Ovary (tissue), 10 donors: ENCODE measurements at places on chromosomes 3 and 15. TPM values are rescaled to one million over a fixed set of nuclear protein-coding genes. Genes with fewer than 3 reads are reported as not detected.
A peak's percentile ranks its signal among the peaks of the same experiment; 100 is the strongest.

GRCh38 chr3:191901741-191902140, 440.8 kb downstream of the PYDC2 start:
- DNase-seq: no peak

- no peak for DNase-seq
Observed at GRCh38 chr3:149992416-149993058, 21.8 kb upstream of the PFN2 start.

ZNF774 gene
- 2.6 TPM for total RNA-seq

CPNE9 gene
- not detected for total RNA-seq

GPR15 gene
- total RNA-seq: 0.23 TPM

DNA sequence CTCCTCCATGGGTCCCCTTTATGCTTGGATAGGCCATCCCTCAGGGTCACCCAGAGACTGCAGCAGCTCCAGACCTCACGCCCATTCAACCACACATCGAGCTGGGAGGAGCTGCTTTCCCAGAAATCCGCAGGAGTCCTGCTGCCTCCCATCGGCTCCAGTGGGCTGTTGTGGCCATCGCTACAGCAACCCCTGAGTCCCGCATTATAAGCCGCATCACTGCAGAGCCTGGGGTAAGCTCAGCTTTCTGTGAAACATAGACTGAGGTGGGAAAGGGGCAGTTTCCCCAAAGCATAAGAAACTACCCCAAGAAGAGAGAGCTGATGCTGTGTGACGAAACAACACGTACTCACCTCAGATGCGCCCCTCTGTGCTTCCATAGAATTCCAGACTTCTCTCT, 35.7 kb downstream of the MRPL46 start:
- no peak for DNase-seq

GRCh38 chr3:73086071-73086494, 24.6 kb downstream of the EBLN2 start:
- peak; percentile 64 for DNase-seq

- DNase-seq: no peak
Observed at GRCh38 chr3:99645277-99646106, 7.1 kb downstream of the COL8A1 start.

DNA sequence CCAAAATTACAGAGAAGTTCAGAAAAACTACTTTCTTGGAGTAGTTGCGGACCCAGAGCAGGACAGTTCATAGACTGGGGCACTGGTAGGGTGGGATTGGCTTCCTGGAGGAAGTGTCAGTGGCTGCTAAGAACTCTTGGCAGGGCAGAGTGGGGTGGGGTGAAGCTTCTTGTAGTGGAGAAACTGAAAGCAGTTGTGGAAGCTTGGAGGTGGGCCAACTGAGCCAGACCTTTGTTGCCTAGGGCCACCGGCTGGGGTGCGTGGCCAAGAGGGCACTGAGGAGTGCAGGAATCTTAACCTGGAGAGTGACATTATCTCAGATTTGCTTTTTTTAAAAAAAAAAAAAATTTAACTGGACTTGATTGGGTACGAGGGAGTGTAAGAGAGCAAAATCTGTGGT, 3.1 kb downstream of the KAT2B start:
- DNase-seq: peak; percentile 78

GRCh38 chr15:43775411-43775965, 1.3 kb downstream of the ELL3 start:
- peak; percentile 50 for DNase-seq

DNA sequence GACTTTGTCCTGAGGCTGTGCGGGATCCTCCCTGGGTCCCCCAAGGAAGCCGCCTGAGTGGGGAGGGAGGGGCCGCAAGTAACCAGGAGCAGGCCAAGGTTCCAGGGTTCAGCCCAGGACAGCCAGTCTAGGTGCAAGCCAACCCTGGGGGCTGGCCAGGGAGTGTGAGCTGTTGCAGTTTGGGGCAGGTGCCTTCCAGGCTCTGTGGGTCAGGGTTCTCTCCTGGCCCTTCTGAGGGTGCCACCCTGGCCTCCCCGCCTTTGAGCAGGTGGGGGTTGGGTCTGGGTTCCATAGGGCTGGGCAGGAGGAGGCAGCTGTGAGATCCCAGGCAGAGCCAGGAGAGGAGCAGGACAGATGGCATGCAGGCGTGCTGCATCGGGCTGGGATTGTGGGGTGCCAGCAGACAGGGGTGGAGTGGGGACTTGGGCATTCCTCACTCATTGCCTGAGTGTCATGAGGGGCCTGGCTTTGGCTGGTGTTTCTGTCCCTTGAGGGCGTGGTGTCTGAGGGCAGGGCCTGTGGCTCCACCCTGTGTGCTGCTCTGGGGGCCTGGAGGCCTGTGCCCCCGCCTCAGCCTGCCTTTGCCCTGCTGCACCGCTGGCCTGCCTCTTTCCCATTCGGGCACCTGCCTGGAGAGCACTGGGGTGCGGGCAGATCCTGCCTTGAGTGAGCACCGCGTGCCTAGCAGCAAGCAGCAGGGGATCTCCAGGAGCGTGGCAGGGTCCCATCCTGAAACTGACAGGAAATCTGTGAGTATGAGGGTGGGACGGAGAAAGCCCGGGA, 18.4 kb downstream of the KLF13 start:
- DNase-seq: no peak

- DNase-seq: no peak
Observed at GRCh38 chr3:53830944-53831343, 15.3 kb downstream of the CHDH start.

- DNase-seq: no peak
Observed at GRCh38 chr3:23108451-23109057, 94.6 kb upstream of the UBE2E2 start.

DNA sequence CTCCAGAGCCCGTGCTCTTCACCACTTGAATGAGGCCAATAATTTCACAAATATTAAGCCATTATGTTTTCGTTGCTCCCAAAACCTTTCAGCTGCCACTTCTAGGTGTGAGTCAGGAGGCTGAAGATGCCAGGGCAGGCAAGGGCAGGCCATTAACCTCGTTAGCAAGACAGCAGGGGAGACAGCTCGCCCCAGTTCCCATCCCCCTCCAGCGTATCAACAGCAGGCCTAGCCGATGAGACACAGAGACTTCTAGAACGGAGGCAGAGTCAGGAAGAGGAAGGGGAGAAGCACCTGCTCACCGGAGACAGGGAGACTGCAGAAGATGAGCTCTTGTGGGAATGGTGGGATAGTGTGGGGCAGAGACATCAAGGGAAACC, 28.0 kb upstream of the PLA2G4E start:
- no peak for DNase-seq

HIGD2B gene
- total RNA-seq: not detected

GRCh38 chr3:124140746-124141145, 148.8 kb upstream of the ROPN1 start:
- no peak for DNase-seq

DNA sequence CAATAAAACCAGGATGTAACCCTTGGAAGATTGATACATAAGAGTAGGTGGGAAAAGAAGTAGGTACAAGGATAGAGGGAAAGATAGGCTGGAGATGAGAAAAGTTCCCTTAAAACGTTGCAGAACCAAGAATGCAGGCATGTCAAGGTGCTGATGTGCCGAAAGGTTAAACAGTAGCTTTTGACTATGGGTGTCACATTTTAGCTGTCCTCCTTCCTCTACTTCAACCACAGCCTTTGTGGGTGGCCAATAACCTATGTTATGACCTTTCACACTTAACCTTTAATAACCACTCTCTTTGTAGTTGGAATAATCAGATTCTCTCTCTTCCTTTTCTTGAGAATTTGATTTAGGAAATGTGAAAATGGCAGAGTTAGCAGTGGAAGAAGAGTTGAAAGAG, 184.5 kb upstream of the GAP43 start:
- no peak for DNase-seq

- DNase-seq: peak; percentile 64
Observed at GRCh38 chr3:129597087-129597999, 9.1 kb downstream of the PLXND1 start.
